ENCODE measurements at places on chromosomes 5 and 9. TPM values are rescaled to one million over a fixed set of nuclear protein-coding genes. Genes with fewer than 3 reads are reported as not detected.

Gene ANKRD34B
- not detected for total RNA-seq

DNA sequence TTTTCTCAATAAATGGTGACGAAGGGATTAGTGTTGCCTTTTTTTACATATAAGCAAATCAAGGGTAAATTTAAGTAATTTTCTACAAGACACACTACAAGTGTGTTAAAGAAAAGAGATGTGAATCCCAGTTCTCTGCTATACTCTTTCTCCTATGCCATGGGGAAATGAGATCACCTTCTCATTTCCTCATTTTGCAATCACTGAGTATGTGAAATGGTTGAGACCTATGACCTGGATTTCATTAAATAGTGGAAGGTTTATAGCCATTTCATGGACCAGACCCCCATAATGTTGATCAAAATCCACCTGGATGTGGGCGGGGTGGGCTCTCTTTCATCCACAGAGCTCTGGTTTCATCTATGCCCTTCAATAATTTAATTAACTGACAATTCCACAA, 66.9 kb upstream of the SLIT3 start:
- H3K4me3 ChIP-seq = no peak overlapping the region
- H3K4me1 ChIP-seq = peaks cover 18% of the 10 kb centered on the region
- peaks cover 8% of the 10 kb centered on the region for H3K27me3 ChIP-seq
- no peak overlapping the region for H3K27ac ChIP-seq

Gene GPR150
- 0.20 TPM for total RNA-seq

DNA sequence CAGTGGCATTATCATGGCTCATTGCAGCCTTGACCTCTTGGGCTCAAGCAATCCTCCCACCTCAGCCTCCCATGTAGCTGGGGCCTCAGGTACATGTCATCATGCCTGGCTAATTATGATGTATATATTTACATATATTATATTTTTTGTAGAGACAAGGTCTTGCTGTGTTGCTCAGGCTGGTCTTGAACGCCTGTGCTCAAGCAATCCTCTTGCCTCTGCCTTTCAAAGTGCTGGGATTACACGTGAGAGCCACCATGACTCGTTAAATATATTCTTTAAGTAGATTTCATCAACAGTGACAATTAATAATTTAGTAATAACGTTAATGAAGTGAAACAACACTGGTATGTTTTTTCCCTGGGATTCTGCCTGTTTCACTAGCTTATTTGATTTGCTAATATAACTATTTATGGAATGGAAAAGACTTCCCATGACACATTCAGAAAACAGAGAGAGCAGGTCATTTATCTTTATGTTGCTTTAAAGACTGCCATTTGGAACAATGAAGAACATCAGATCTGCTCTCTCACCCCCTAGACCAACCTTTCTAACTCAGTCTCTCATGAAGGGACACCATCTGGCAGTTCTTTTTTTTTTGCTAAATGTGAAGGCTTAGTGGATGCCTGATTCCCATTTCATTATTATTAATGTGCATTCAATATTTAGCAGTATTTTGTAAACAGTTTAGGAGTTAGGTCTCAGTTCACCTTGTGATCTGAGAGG, 295.6 kb downstream of the KIF4B start:
- H3K27me3 ChIP-seq = no peaks in the 10 kb centered on the region
- no peaks in the 10 kb centered on the region for H3K36me3 ChIP-seq
- H3K27ac ChIP-seq = no peak overlapping the region
- no peaks in the 10 kb centered on the region for H3K4me1 ChIP-seq
- no peak overlapping the region for H3K4me3 ChIP-seq

DNA sequence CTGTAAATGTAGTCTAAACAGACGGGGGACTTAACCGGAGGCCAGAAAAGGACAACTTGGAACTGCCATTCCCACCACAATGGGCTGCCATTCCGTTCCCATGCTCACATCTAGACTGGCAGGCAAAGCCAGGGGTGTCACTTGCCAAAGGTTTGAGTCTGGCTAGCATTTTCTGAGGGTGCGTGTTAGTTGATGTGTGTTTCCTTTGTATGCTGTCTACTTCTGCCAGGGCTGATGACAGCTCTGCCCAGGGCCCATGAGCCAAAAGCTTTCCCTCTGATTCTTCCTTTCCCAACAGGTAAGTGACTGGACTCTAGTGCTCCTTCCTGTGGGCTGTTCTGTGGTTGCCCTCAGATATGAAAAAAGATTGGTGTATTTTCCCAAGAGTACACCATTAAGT, 68.0 kb downstream of the ZNF608 start:
- peaks cover 3% of the 10 kb centered on the region for H3K27me3 ChIP-seq
- H3K27ac ChIP-seq = no peak overlapping the region
- H3K4me1 ChIP-seq = peaks cover 36% of the 10 kb centered on the region

- H3K4me1 ChIP-seq = no peaks in the 10 kb centered on the region
- no peaks in the 10 kb centered on the region for H3K27me3 ChIP-seq
- DNase-seq = no peak
- H3K36me3 ChIP-seq = no peaks in the 10 kb centered on the region
- H3K27ac ChIP-seq = no peak overlapping the region
These were observed 58.4 kb downstream of the RORB start for GRCh38 chr9:74555565-74555964.

Gene SLC28A3
- 0.55 TPM for total RNA-seq

Gene LRRC19
- not detected for total RNA-seq

DNA sequence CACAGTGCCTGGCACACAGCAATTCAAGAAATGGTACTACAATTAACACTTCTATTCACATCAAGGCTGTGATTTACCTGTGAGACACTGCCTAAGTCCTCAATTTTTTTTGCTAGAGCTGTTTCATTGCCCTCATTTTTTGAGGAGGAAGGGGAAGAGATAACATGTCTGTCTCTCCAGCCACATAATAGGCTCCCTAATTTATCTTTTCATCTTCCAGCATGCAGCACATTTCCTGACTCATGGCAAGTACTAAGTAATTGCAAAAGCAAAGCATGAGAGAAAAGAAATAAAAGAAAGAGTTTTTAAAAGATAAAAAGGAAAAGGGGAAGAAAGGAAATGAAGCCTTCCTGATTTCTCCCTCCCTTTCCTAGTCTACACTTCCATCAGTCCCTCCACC, 26.9 kb upstream of the RNF38 start:
- H3K27ac ChIP-seq = peak overlapping the region; percentile 37
- peaks cover 10% of the 10 kb centered on the region for H3K36me3 ChIP-seq
- H3K4me1 ChIP-seq = peaks cover 35% of the 10 kb centered on the region
- H3K4me3 ChIP-seq = no peak overlapping the region

Data from HFFc6 (cell line).